ENCODE measurements at places on chromosomes 16 and 17.

- no peak for DNase-seq
Observed at GRCh38 chr16:67391424-67392300, 1.6 kb downstream of the TPPP3 start.

GRCh38 chr17:40705584-40705983, 2.0 kb upstream of the KRT24 start:
- no peak for DNase-seq

- no peak for DNase-seq
Observed at GRCh38 chr17:8131844-8132441, 8.0 kb upstream of the HES7 start.

- DNase-seq: no peak
Observed at GRCh38 chr17:60496041-60496440, 30.0 kb downstream of the APPBP2 start.

- no peak for DNase-seq
Observed at GRCh38 chr16:82882226-82882625, 255.5 kb downstream of the CDH13 start.

DNA sequence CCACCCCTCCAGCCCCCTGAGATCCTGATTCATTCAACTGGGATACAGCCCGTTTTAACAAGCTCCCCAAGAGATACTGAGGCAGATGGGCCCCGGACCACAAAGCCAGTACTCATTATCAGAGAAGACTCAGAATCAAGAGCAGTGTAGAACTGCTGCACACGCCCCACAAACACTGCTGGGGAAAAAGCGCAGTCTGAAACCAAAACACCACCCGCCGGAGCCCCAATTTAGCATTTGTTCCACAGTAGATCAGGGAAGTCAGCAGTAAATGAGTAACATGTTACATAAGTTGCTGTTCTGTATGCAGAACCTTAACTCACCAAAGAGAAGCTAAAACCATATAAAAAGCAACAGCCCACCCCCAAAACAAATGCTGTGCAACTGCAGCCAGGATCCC, 123.6 kb downstream of the CDYL2 start:
- DNase-seq: no peak

DNA sequence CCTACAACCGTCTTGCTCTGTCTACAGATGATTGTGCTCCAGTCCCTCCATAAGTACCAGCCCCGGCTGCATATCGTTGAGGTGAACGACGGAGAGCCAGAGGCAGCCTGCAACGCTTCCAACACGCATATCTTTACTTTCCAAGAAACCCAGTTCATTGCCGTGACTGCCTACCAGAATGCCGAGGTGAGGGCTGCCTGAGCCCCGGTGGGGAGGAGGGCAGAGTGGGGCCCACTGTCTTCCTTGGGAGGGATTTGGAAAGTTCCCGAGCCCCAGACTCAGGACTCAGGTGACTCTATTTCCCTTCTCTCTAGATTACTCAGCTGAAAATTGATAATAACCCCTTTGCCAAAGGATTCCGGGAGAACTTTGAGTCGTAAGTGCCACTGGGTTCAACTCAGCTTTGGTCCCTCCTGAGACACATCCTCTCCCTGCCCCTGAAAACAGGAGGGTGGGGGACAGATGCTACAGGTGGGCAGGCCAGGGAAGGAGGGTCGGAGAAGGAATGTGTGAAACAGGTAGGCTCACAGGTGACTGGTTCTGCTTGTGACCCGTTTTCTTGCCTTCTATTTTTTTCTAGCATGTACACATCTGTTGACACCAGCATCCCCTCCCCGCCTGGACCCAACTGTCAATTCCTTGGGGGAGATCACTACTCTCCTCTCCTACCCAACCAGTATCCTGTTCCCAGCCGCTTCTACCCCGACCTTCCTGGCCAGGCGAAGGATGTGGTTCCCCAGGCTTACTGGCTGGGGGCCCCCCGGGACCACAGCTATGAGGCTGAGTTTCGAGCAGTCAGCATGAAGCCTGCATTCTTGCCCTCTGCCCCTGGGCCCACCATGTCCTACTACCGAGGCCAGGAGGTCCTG, 11.4 kb downstream of the TBX21 start:
- no peak for DNase-seq

DNA sequence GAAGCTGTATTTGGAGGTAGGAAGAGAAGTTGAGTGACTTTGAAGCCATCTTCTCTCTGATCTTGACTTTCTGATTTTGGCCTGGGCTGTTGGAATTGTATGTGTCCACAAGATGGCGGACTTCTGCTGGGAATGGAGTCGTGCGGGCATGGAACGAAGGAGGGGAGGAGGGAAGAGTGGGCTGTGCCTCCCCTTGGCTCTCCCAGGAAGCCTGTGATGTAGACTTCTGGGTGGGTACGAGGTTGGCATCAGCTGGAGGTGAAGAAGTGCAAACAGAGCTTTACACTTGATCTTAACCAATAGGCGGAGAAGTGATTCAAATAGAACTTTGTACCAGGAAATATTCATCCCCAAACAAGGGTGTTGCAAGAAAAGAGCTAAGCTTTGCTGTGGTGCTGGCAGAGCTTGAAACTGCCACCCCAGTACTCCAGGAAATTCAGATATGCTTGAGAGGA, 7.4 kb upstream of the TMEM220 start:
- peak; percentile 13 for DNase-seq

- DNase-seq: no peak
Observed at GRCh38 chr16:73131156-73131862, 83.4 kb upstream of the ZFHX3 start.

- DNase-seq: no peak
Observed at GRCh38 chr17:58232707-58233156, 5.7 kb upstream of the LPO start.

GRCh38 chr16:59683709-59684108, 949.6 kb upstream of the GOT2 start:
- DNase-seq: no peak

GRCh38 chr16:58047557-58048348, 22.2 kb downstream of the MMP15 start:
- no peak for DNase-seq

- DNase-seq: peak; percentile 25
Observed at GRCh38 chr16:29029168-29029994, 44.5 kb downstream of the LAT start.

DNA sequence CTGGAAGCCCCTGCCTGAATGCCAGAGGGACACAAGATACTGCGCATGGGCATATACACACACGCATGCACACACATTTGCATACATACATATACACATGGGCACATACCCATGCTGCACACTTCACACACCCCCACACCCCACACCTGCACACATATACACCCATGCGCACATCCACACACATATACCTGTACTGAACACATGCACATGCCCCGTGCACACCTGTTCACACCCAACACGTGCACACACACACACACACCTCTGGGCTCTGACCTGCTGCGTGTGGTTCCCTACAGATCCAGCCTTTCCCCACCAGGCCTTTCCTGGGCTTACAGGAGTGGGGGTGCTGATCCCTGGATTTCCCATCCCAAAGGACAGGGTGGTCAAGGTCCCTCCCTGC, 6.3 kb downstream of the SPPL2C start:
- no peak for DNase-seq

DNA sequence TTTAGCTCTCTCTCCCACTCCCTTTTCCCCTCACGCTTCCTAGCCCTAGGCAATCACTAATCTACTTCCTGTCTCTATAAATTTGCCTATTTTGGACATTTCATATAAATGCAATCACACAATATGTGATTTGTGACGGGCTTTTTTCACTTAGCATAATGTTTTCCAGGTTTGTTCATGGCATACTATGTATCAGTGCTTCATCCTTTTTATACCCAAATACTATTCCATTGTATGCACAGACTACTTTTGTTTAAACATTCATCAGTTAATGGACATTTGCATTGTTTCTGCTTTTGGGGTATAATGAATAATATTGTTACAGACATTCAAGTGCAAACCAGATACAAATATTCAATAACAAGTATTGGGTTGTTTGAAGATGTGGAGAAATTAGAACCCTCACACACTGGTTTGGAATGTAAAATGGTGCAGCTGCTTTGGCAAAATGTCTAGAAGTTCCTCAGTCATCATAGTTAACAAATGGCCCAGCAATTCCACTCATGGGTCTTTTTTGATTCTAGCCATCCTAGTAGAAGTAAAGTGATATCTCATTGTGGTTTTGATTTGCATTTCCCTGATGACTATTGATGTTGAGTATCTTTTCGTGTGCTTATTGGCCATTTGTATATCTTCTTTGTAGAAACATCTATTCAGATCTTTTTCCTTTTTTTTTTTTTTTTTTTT, 67.7 kb downstream of the TBX4 start:
- DNase-seq: no peak

- DNase-seq: no peak
Observed at GRCh38 chr16:10519297-10519696, 61.1 kb downstream of the EMP2 start.

DNA sequence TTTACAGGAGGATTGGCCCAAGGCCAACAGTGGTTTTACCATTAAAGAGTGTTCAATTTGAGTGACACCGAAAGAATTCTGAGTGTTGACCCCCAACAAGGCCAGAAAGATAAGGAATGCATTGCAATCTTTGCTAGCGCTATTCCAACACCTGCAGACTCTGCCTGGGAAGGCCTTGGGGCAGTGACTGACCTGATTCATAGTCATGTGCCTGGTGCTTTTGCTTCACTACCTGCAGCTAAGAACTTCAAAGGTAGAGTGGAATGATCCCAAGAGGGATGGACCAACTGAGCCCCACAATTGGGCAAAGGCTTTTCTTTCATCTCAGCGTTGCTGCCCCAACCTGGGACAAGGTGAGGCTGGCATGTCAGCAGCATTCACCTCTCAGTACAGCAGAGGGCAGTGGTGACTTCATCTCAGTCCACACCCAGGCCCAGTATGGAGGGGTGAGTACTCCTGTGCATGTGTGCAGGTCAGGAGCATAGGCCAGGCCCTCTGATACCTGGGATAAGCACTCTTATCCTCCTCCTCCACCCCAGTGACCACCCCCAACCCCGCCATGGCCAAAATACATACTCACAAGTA, 149.6 kb upstream of the GNAO1 start:
- no peak for DNase-seq

- no peak for DNase-seq
Observed at GRCh38 chr16:10629592-10629963, 49.2 kb upstream of the EMP2 start.

DNA sequence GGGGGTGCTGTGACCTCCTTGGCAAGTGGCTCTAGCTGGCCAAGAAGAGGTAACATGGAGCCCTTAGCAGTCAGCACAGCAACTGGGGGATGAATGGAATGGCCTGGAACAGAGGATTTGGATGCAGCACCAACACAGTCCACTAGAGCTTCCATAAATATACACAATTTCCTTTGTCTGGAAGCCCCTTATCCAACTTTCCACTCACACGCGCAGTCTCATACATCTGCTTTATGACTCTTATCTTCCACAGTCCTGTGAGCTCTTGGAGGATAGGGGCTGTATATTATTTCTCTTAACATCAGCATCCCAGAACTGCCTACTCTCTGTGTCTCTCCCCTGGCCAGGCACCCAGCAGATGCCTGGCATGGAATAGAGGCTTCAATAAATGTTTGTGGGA, 235.6 kb upstream of the MAF start:
- no peak for DNase-seq

DNA sequence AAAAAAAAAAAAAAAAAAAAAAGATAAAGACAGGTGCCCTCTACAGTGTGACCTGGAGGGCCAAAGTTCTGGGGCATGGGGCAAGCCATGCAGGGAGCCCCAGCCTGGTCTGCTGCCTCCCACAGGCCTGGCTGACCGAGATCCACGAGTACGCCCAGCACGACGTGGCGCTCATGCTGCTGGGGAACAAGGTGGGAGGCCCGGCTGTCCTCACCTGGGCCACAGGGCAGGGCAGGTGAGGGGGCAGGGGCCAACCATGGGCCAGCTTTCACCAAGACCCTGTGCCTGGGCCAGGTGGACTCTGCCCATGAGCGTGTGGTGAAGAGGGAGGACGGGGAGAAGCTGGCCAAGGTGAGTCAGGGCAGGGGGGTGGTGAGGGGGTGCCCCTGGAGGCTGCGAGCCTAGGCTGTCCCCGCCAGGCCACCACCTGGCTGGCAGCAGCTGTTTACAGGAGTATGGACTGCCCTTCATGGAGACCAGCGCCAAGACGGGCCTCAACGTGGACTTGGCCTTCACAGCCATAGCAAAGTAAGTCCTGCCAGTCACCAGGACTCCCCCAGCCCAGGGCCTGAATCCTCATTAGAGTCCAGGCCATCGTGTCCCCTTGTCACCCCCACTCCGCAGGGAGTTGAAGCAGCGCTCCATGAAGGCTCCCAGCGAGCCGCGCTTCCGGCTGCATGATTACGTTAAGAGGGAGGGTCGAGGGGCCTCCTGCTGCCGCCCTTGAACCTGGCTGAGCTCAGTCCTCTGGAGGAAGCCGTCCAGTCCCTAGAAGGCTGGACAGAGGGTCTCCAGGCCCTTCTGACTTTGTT, 2.7 kb upstream of the TRAF7 start:
- DNase-seq: no peak

DNA sequence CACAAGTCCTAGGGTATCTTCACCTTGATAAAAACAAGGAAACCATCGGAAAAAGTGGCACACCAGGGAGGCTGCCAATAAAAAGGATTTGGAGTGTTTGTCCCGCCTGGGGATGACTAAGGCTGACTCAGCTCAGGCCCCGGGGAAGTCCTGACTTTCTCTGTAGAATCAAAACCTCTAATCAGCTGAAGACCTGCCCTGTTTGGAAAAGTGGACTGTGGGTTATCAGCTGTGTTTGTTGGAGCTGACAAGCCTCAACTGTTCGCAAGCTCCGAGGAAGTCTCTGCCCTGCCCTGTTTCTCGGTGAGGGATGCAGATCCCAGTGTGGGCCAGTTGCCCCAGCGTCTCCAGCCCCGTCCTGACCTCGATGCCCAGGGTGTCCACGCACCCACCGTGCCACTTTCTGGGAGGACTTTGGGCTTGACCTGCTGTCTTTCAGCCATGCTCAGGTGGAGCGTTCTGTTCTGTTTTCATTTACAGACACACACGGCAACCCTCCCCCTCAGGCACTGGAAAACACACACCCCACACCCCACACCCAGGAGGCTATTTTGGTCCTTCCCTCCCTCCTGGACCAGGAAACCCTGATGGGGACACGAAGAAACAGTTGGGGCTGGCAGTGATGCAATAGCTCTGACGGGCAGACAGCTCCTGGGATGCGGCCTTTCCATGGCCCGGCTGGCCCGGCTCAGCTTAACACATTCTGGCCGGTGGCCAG, 27.6 kb upstream of the PITPNA start:
- DNase-seq: peak; percentile 74

- DNase-seq: no peak
Observed at GRCh38 chr17:63136369-63137012, 170.5 kb downstream of the TANC2 start.

- no peak for DNase-seq
Observed at GRCh38 chr17:33623841-33624240, 330.7 kb upstream of the ASIC2 start.

GRCh38 chr17:79019632-79020584, 4.1 kb upstream of the C1QTNF1 start:
- peak; percentile 52 for DNase-seq

GRCh38 chr16:86077243-86077940, 178.4 kb downstream of the IRF8 start:
- no peak for DNase-seq

DNA sequence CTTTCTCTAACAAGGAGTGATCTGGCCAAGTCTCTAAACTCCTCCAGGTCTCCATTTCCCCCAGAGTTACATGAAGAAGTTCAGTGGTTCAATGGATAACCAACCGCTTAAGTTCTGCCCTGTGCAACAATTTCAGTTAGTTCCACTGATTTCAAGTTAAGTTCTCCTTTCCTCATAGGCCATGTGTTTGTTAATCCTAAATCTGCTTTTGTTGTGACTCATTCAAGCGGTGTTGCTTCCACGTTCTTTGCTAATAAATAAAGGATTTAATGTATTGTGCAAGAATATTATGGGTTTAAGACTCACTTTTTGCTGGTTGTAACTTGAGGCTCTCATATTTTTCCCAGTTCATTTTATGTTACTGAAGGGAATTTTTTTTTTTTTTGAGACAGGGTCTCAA, 36.3 kb downstream of the GNA13 start:
- no peak for DNase-seq
